ENCODE measurements at places on chromosomes 6 and 20.

GRCh38 chr6:90146024-90146423, 150.6 kb downstream of the BACH2 start:
- no peak for DNase-seq

- no peak for DNase-seq
Observed at GRCh38 chr6:112833581-112834131, 486.5 kb downstream of the RFPL4B start.

DNA sequence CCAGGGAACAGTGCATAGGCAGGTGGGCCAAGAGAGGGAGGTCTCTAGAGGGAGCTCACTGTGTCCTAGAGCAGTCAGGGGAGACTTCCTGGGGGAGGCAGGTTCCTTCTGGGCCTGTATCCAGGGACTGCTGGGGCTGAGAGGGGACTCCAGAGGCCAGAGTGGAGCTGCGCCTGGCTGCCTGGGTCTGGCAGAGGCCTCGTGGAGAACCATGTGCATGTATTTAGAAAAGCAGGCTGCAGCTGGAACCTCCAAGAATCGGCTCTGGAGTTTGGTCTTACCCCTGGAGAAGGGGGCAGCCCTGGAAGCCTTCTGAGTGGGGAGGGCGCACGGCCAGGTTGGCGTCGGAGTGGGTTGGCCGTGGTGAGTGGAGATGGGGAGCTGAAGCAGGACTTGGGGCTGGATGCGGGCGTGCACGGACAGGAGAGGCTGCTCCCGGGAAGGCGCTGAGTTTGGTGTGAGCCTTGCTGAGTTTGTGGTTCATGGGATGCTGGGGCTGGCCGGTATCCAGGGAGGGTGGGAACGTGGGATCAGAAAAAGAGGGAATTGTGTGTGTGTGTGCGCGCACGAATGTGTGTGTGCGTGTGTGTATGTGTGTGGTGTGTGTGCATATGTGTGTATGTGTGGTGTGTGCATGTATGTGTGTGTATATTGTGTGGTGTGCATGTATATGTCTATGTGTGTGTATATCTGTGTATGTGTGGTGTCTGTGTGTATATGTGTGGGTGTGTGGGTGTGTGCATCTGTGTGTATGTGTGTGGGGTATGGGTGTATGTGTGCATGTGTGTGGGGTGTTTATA, 10.8 kb downstream of the VSTM2L start:
- no peak for DNase-seq

DNA sequence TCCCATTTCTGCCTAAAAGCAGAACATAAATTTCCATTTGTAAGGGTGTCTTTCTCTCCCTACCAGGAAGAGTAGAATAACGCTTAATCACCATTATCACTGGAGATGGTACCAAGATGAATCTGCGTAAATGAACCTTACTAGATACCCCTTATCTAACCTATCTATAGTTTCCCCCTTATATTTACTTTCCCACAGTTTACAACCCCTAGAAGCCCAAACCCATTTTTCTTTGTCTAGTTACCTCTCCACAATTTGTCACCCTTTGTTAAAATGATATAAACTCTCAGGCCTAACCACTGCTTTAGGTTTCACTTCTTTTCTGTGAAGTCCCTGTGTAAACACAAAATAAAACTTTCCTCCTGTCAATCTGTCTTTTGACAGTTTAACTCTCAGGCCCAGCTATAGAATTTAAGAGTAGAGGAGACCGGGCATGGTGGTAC, 45.5 kb downstream of the PCNA start:
- no peak for DNase-seq

GRCh38 chr6:84785671-84786070, 21.3 kb upstream of the TBX18 start:
- DNase-seq, result no peak

GRCh38 chr20:57656252-57656820, 36.1 kb upstream of the ZBP1 start:
- DNase-seq, result no peak

GRCh38 chr6:159038914-159039884, 5.6 kb downstream of the TAGAP start:
- no peak for DNase-seq

DNA sequence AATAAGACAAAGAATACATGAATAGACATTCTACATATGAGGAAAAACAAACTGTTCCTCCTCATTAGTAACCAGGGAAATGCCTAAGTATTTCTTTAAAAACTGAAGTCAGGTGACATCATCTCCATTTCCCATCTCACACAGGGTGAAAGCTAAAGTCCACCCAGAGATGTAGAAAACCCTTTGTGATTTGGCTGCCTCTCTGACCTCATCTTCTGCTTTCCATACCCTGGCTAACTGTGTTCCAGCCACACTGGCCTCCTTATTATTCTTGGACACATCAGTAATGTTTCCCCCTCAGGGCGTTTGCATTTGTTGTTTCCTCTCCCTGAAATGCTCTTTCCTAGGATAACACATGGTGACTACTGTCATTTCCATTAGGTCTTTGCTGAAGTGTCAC, 40.4 kb downstream of the ESF1 start:
- no peak for DNase-seq

- DNase-seq, result no peak
Observed at GRCh38 chr6:18663011-18663410, 275.9 kb downstream of the RNF144B start.

GRCh38 chr6:43803055-43803782, 33.2 kb downstream of the VEGFA start:
- DNase-seq, result no peak

- no peak for DNase-seq
Observed at GRCh38 chr6:41371992-41372831, 36.8 kb downstream of the NCR2 start.

GRCh38 chr6:158220786-158221442, 52.8 kb downstream of the GTF2H5 start:
- peak; percentile 47 for DNase-seq

DNA sequence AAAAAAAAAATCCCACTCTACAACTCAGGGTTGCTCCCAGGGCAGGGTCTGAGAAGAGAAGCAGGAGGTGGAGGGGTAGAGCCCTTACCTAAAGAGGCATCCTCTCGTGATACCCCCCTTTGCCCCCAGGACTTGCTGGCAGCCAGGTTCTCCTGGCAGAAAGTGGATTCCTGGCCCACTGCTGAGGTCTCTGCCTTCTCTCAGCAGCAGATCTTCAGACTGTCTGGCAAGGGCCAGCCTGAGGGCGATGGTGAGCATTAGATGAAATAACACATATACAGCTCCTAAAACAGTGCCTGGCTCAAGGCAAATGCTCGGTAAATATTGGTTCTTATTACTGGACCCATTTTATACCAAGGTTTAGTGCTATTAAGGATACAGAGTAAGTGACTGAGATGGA, 4.8 kb upstream of the GLP1R start:
- DNase-seq, result no peak

GRCh38 chr6:107663308-107663707, 160.8 kb downstream of the SCML4 start:
- no peak for DNase-seq

DNA sequence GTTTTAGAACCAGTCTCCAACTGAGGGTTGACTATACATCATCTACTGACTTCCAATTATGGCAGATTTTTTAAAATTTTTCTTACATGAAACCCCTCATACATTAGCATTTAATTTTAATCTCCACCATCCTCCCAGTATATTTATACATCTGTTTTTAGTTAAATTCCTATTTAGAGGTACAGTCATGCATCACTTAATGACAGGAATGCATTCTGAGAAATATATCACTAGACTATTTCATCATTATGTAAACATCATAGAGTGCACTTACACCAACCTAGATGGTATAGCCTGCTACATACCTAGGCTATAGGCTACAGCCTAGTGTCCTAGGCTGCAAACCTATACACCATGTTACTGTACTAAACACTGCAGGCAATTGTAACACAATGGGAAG, 316.7 kb upstream of the MARCKS start:
- no peak for DNase-seq

DNA sequence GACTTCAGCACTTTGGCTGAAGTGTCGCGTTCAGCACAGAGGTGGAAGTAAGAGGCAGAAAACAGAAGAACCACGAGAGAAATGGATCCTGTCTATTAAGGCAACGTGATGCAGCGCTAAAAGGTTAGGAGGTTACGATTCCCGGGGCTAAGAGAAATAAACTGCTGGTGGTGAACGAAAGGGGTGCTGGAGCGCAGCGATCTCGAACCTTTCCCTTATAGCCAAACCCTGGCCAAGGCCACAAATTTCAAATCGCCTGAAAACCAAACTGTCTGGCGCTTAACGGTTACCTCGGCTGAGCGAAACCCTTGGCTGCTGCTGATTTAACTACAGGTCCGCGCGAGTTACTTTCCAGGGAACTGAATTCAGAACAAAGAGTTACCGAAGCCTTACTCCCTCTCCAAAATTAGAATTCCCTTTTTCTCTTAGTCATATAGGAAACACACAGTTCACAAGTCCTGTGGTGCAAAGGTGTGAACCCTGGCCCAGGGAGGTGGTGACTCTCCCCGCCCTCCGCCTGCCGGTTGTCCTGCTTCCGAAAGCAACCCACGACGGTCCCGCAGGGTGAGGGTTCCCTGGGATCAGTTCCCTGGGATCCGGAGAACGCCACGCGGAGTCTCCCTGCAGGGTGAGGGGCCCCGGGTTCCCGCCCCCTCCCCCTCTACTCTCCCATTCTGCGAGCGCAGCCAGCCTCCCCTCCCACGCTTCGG, 1.3 kb upstream of the SLC35D3 start:
- DNase-seq, result no peak

GRCh38 chr20:37695684-37696342, 2.0 kb downstream of the CTNNBL1 start:
- no peak for DNase-seq

GRCh38 chr20:420166-420620, 12.1 kb downstream of the RBCK1 start:
- no peak for DNase-seq

DNA sequence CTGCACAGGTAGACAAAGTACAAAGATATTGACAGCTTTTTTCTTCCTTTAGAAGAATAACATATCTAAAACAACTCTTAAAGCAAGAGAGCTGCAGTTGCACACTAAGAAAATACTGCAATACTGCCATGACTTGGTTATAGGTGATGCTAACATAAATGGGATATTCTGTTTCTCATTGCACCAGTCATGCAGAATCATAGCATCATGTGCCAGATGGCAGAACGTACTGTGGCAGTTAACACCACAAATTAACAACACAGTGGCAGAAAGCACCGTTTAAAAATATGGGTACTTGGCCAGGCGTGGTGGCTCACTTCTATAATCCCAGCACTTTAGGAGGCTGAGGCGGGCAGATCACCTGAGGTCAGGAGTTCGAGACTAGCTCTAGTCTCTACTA, 7.4 kb downstream of the ASXL1 start:
- no peak for DNase-seq

DNA sequence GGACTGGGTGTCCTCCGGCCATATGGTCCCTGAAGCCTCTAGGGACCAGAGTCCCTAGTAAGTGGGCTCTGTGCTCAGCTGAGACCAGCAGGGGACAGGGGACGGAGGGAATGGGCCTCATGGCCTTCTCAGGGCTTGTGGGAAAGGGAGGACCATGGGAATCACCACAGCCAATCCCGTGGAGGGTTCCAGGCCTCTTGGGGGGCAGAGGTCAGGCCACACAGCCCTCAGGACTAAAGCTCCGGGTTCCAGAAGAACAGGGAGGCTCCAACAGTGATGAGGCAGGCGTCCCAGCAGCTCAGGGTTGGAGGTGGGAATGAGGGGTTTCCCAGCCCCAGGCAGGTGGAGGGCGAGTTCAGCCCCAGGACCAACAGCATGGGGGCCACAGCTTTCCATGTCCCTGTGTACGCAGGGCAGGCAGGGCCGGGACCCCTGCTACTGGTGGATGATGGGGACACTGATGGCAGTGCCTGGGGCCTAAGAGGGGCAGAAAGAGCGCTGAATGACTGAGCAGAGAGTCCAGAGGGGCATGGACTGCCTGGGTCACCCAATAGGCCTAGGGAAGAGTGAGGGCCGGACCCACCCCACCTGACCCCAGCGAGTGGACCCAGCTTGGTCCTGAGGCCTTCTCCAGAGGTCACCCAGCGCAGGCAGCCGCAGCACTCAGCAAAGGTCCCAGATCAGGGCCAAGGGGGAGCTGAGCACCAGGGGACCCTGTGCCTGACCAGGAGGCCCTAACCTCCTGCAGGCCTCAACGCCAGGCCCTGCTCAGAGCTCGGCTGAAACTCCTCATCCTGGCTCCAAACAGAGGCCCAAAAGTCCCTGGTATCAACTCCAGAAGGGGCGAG, 8.8 kb downstream of the MYL9 start:
- DNase-seq, result no peak

DNA sequence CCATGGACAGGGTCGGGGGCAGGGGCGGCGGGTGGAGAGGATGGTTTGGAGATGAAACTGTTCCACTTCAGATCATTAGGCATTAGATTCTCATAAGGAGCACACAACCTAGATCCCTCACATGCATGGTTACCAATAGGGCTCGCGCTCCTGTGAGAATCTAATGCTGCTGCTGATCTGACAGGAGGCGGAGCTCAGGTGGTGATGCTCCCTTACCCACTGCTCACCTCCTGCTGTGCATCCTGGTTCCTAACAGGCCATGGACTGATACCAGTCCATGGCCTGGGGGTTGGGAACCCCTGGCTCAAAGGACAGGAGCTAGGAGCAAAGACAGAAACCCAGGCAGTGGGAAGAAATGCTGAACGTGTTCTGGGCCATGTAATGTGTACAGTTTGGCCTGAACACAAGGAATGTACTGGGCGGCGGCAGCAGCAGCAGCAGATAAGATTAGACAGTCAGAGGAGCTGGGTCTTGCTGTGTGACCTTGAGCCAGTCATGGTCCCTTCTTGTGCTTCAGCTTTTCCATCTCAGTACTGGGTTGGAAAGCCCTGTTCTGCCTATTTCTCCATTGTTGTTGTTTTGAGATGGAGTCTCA, 4.7 kb upstream of the SPAG4 start:
- DNase-seq, result no peak

GRCh38 chr20:59006167-59006863, 739 bp downstream of the CTSZ start:
- DNase-seq, result peak; percentile 43

- DNase-seq, result no peak
Observed at GRCh38 chr20:42179768-42180167, 561.6 kb upstream of the CHD6 start.

DNA sequence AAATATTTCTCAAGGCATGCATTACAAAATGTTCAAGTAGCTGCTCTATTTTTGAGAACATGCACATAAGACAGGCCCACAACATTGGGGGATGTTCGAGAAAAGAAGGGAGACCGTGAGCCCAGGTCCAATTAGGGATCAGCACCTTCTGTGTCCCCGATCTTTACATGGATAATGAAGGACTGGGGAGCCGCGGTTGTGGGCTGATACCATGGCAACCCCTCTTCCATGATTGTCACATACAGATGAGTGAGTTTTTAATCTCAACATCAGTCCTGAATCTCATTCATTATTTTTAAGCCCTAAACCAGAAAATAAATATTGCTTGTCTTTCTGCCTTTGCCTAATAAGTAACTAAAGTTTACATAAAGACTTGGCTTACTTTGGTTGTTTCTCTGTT, 935.7 kb downstream of the KIF16B start:
- no peak for DNase-seq
